ENCODE measurements at places on chromosomes 13 and 19.

DNA sequence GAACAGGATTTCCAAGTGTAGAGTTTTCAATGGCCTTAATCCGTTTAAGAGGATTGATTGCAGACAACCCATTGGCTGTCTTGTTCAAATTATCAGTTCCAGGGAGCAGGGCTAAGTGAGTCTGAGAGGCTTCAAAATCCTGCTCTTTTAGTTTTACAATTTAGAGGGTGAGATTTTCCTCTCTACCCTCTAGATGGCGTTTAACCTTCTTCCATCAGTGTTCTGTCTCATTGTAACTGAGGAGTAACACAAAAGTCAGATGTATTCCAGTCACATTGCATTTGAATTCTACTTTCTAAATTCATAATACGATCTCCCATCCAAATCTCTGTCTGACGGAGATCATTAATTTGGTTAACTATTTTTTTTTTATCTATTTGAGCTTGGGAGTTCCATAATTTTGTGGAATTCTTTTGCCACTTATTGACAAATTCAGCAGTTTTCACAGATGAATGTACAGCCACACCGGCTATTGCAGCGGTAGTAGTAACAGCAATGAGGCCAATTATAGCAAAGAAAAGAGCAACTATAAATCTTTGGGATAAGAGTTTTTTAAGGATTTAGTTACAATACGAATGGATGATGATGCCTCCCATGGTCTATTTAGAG lies 7.8 kb upstream of the C19orf84 start:
- DNase-seq: no peak

DNA sequence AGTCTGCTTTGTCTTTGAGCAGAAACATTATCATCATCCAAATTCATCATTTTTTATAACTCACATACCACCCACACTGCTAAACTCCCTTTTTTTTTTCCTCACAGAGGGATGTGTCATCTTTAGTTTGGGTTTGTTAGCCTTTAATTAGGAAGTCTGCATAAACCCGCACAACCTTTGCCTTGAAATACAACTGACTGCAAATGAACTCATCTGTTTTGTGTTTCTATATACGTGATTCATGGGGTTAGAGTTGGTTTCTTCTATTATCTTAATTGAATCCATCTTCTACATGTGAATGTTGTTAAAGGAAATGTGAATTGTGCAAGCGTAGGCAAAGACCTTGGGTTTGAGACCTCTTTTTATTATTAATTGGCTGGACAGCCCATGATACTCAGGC lies 102.7 kb downstream of the SLAIN1 start:
- no peak for DNase-seq

GRCh38 chr19:55256562-55257460 lies 2.0 kb downstream of the PPP6R1 start:
- DNase-seq: no peak

- DNase-seq: no peak
Observed at GRCh38 chr19:48631225-48631624, 6.0 kb downstream of the DBP start.

- no peak for DNase-seq
Observed at GRCh38 chr13:39494006-39494405, 109.0 kb downstream of the LHFPL6 start.

DNA sequence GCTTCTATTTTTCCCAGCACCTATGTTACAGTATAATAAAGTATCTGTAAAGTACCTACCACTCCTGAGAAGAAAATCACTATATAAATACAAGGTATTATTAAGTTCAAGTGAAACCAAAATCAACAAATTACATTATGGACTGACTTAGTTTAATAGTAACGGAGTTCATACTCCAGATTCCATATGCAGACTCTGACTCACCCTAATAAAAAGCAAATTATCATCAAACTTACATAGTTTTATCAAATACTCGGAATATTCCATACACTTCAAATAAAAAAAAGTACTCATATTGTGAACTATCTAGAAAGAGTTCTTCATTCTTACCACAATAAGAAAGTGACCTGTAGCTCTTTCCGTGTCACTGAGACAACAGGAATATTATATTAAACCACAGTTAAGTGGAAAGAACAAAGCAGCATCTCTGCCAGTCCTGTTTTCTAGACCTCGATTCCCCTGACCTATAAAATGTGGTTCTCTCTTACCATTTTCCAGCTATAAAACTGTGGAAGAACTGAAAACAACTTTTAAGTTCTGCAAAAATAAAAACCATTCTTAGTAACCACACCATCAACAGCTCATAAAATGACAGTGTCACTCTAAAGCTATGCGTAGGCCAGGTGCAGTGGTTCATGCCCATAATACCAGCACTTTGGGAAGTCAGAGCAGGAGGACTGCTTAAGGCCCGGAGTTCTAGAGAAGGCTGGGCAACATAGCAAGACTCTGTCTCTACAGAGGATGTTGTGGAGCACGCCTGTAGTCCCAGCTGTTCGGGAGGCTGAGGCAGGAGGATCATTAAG lies 42.6 kb downstream of the USP12 start:
- DNase-seq: no peak

DNA sequence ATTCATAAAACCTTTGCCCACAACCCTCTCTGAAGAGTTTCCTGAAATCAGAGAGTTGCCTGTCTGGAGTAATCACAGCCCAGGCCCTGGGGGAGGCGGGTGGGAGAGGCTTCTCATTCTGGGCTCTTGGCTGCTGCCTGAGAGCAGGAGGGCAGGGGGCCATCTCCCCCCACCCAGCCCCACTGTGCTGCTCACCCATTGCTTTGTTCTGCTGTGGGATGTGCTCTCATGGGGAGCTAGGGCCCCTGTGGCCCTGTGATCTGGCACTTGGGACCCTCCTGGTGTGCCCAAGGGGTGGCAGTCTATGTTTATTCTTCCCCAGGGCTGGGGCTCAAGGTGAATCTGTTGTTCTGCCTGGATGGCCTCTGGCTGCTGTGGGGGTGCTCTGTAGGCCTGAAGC lies 6.1 kb downstream of the KCTD15 start:
- DNase-seq: no peak

GRCh38 chr13:48938308-48938943 lies 37.3 kb upstream of the FNDC3A start:
- DNase-seq: no peak

GRCh38 chr13:27965343-27965739 lies 3.8 kb downstream of the CDX2 start:
- DNase-seq: no peak
